HS-27A (cell line): ENCODE measurements at places on chromosomes 12 and 14.

- DNase-seq, result no peak
Measured at GRCh38 chr12:20429852-20430251, 61.5 kb downstream of the PDE3A start.

DNA sequence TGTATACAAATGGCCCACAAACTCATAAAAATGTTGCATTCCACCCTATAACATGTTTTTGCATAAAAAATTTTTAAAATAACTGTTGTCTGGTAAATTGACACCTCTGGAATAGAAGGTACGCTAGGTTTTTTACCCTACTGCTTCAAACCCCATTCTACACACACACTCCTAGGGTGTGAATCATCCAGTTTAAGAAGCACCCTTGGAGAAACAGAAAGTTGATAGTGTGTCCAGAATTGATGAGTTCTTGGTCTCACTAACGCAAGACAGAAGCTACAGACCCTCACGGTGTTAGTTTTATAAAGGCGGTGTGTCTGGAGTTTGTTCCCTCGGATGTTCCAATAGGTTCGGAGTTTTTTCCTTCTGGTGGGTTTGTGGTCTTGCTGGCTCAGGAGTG is 158.5 kb downstream of the KLRB1 start:
- no peak for DNase-seq

DNA sequence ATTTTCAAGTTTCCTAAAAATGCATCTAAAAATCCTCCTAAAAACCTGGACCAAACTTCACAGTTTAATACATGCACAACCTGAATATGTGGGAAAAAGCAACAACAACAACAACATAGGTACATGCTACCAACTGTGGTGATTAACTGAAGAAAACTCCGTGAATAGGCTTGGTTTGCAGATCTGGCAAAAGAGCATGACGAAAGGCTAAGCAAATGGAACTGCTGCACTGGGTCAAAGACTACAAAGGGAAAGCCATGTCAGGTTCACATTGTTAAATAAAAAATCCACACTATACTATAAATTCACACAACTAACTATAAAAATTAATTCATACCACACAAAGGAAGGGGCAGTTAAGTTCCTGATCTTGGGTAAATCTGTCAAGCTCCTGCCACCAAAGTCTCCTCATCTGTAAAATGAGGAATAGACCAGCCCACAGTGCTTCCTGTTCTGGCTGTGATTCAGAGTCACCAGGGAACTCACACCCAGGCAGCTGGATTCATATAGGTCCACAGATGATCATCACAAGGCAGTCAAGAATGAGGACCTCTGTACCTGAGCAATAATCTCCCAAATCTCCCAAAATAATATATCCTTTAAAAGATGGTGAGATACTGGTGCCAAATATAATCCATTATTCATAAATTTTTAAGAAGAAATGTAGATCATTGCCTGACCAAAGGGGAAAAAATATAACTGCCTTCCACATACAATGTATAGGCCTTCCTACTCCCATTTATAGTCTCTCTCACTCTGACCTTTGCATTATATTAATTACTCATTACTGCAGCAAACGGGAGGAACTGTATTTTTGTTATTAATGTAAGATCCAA is 7.0 kb downstream of the CORO1C start:
- no peak for DNase-seq

GRCh38 chr12:69595689-69596088 is 10.4 kb downstream of the CCT2 start:
- DNase-seq, result no peak

DNA sequence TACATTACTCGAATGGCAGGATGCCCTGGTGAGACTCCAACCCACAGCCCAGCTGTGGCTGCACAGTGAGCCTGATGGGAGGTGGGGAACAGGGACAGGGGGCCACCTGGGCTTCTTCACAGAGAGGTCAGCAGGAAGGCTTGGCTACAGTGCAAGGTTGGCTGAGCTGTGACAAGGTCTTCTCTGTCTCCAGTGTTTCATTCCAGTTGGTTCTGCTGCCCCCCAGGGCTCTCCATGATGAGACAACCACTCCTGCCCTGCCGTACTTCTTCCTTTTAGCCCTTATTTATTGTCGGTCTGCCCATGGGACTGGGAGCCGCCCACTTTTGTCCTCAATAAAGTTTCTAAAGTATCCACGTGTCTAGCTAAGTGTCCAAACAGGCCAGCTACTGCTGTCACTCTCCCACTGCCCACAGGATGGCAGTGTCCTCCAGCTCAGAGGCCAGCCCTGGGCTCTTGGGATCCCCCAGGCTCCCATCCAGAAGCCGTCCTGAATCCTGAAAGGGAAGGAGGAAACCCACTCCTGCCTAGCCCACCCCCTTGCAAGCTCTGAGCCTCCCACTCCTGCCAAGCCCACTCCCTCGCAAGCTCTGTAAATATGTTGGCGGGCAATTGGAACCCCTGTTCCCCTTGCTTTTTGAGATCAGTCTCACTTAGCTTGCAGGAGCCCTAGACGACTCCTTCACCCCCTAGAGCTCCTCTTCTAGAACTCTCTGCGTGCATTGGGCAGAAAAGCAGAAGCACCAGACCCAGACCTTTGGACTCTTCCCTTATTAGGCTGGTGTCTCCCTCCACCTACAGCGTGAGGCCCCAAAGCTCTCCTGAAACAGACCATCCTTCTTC is 5.4 kb downstream of the C1QL4 start:
- DNase-seq, result no peak
